ENCODE measurements at places on chromosomes 2 and 18.

DNA sequence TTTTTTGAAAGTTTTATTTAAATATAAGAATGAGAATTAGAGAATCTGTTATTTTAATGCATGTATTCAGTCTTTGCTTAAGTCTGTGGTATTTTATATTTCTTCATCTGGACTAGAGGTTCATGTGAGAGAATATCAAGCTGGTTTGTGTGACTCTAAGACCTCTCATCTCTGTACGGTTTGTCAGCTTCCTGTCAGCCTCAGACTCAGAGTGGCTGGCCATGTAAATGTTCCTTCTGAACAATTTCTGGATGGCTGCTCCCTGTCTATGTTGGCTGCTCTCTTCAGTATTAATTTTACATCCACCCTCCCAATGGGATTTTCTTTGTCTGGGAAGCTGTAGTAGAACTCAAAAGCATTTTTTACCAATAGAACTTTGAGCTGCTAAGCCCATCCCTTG, 225.3 kb upstream of the THUMPD2 start:
- no peak for DNase-seq

- no peak for DNase-seq
These were observed 21.0 kb downstream of the ZSWIM2 start for GRCh38 chr2:186827862-186828492.

GRCh38 chr2:213243189-213244044, 40.8 kb upstream of the SPAG16 start:
- DNase-seq = no peak

DNA sequence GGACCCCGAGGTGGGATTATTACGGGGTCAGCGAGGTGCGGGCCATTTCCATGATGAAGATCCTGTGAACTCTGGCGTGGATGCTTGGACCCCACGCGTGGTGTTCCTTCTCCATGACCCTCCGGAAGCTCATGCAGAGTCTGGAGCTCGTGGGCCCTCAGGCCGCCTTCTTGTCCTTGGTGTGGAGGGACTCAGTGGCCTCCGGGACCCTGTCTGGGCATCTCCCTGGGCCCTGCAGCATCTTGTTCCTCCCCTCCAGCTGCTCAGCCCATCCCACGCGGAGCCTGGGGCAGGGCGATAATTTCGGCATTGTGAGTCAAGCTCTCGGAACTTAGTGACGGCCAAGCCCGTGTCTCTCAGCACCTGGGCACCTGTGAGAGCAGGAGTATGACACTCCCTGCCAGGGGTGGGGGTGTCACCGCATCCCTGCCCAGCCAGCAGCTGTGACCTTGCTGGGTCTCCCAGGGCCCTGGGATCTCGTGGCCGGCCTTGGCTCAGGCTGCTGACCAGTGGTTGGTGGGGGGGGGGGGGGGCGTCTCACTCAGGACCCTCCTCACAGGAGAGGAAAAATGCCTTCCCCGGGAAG, 24.6 kb downstream of the RTP5 start:
- no peak for DNase-seq

GRCh38 chr18:40832362-40832761, 1122.7 kb upstream of the PIK3C3 start:
- no peak for DNase-seq

- DNase-seq = no peak
These were observed 240.8 kb downstream of the ZEB2 start for GRCh38 chr2:144279165-144279564.

DNA sequence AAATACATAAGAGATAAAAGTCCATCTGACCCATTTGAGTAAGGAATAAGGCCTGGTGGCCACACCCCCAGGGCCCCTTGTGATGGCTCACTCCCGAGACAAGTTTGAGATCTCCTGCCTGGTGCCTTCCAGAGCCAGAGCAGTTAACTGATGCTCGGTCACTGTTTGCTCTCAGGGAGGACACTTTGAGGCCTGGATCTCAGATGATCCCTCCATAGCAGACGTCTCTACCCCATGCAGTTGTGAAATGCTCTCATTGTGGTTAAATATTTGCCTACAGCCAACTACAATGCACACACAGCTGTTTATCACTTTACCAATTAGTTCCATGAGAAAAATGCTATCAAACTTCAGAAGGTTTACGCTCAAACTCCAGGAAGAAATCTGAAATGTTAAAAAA, 12.3 kb downstream of the GYPC start:
- no peak for DNase-seq

- no peak for DNase-seq
These were observed 28.0 kb downstream of the SERPINB11 start for GRCh38 chr18:63730773-63731172.

DNA sequence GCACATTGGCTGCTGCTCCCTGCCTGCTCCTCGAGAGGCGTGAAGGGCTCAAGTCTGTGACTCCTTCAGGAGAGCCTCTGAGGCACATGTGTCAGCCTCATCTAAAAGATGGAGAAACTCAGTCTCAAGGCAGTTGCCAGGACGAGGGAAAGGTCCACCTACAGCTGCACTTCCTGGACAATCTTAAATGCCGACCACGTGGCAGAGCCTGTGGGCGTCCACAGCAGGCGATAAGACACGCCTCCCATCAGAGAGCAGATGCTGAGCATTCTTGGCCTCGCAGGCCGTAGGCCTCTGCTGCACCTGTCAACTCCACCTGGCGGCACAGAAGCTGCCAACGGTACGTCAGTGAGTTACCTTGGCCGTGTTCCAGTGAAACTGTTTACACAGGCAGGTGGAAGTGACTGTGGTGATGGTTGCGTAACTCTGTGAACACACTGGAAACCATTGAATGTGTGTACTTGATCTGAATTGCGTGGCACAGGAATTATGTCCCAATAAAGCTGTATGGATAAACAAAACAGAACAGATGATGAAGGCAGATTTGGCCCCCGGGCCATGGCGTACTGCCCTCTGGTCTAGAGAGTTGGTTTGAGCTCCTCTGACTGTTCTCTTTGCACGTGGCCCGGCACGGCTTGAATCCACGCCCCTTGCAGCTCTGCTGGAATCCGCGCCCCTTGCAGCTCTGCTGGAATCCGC, 114.5 kb downstream of the RNF144A start:
- DNase-seq = no peak

DNA sequence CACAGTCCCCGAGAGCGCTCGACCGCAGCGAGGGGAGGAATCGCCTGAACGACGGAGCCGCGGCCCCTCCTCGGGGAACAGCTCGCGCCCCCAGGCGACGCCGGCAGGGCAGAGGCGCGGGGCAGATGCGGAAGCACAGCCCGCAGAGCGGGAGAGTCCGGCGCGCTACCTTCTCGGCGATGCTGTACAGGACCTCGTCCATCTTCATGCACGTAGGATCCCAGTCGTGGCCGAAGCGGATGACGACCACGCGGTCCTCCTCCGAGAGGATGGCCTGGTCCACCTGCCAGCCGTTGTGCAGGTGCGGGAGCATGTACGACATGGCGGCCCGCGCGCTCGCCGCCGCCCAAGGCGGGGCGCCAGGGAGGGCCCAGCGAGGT, 302 bp downstream of the TXNL4A start:
- peak; percentile 53 for DNase-seq

DNA sequence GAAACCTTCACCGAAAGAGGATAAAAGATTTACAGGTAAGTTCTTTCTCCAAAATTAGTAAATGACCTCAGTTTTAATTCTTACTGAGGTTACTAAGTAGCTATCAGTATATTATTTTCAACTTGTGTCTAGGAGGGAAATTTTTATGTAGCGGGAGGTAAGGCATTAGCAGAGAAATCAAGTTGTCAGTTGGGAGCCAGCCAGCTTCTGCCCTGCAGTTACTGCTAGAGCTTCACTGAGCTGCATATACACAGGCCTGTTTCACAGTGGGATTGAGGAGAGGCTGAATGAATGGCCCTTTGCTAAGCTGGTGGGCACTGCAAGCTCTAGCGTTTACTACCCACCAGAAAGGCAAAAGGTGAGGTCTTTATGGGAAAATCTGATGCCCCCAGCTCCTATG, 105.7 kb downstream of the ACAA2 start:
- no peak for DNase-seq

GRCh38 chr2:86825693-86826381, 35.1 kb upstream of the CD8A start:
- DNase-seq = no peak

- DNase-seq = no peak
These were observed 127.5 kb upstream of the DAPL1 start for GRCh38 chr2:158667586-158667985.

GRCh38 chr2:178512484-178512883, 32.2 kb downstream of the PLEKHA3 start:
- no peak for DNase-seq

- no peak for DNase-seq
These were observed 183.4 kb downstream of the GALR1 start for GRCh38 chr18:77433076-77433475.

DNA sequence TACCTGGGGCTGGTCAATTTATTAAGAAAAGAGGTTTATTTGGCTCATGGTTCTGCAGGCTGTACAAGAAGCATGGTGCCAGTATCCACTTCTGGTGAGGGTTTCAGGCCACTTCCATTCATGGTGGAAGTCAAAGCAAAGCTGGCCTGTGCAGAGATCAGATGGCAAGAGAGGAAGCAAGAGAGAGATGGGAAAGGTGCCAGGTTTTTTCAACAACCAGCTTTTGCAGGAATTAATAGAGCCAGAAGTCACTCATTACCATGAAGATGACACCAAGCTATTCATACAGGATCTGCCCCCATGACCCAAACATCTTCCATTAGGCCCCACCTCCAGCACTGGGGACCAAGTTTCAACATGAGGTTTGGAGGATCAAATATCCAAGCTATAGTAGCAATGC, 56.8 kb upstream of the ST3GAL5 start:
- DNase-seq = no peak

GRCh38 chr18:10247021-10247741, 207.3 kb upstream of the APCDD1 start:
- DNase-seq = no peak

- no peak for DNase-seq
These were observed 100.3 kb upstream of the PMAIP1 start for GRCh38 chr18:59799383-59800015.

GRCh38 chr2:23694058-23695045, 232.6 kb downstream of the ATAD2B start:
- DNase-seq = no peak

DNA sequence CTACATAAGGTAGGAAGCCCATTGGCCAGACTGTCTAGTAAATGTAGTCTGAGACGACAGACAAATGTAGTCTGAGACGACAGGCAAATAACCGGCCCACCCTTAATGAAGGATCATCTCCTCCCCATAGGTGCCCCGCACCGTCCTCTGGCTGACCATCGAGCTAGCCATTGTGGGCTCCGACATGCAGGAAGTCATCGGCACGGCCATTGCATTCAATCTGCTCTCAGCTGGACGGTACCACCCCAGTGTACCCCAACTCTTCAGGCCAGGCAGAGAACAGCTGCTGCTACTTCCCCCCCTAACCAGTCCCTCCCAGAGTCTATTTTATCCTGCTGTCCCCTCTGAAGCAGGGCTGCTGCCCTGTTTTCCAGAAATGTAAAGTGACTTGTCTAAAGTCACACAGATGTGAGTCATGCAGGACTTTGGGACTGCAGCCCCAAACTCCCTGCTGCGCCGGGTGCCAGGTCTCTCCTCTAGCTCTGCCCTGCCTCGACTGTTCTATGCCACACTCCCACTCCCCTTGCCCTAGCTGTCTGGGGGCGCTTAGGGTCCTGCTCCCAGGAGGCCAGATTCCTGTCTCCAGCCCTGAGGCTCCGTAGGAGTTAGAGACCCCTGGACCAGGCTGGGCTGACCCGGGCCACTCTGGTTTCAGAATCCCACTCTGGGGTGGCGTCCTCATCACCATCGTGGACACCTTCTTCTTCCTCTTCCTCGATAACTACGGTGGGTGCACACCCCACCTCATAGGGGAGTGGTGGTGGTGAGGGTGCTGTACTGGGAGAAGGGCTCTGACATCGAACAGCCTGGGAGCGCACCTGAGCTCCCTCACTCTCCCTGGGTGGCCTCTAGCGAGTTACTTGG, 4.7 kb downstream of the SLC11A1 start:
- no peak for DNase-seq

DNA sequence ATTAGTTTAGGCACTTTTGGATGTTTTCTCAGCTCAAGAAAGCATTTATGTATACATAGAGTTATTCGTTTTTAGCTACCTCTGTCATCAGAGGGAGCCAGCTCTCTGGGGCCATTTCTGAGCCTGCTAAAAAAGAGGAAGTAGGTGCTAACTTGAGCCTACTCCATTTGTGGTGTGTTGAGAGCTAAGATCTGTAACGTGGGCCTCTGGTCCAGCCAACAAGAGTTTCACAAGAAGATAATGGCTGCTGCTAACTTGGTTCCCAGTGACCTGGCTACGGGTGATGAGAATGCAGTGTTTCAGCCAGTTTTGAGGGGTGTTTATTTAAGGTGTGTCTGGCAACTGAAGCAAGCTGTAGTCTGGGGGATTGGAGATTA, 182.5 kb downstream of the PRKCE start:
- no peak for DNase-seq

- DNase-seq = peak; percentile 40
These were observed 20.2 kb upstream of the DARS1 start for GRCh38 chr2:136005462-136006196.

DNA sequence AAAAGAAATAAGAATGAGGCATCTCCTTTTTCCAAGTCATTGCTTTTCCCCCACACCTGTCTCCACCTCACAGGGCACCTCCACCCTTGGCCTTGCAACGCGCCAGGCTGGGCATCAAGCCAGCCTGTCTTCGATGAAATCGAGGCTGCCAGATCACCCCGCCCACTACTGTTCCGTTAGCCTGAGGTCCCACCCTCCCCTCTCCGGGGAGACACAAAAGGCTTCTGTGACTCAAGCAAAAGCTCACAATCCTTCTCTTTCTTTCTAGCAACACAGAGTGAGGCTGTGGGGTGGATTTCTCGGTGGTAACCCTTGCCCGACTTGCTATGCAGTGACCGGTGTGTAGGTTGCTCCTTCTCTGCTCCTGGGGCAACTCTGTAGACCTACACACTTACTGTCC, 9.9 kb downstream of the TNP1 start:
- no peak for DNase-seq

DNA sequence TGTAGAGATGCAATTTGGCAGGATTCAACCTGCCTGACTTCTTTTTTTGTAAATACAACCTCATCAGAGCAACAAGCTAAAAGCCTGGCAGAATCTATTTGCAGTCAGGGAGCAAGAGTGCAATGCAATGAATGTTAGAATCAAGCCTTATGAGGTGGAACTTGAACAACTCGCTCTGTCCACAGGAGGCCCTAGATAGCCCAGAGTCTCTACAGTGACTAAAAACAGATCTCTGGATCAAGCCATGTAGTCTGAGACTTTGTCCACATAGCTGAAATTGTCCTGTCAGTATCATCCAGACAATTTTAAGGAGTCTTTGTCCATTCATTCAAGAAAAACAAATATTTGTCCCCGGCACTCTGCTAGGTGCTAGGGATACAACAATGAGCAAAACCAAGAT, 32.0 kb upstream of the CDK5R2 start:
- DNase-seq = no peak

GRCh38 chr18:59149007-59149406, 9.3 kb downstream of the SEC11C start:
- no peak for DNase-seq

GRCh38 chr2:208392300-208392699, 14.3 kb upstream of the PTH2R start:
- no peak for DNase-seq

DNA sequence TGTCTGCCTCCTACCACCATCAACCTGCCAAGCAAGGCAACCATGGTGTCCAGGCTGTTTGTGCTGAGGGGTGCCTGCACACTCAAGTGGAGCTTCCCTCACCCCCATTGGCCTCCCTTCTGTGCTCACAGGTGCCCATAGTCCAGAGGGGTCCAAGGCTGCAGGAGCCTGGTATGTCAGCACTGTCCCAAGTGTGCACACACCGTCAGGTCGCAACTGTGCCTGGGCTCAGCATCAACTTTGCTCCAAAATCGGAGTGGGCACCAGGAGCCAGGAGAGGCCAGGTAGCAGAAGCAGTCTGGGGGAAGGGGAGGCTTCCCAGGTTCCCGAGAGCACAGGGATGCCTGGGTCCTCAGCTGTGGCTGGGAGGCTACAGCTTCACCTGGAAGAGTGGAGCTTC, 1528.2 kb upstream of the SLC39A10 start:
- DNase-seq = no peak
